GM12864 (cell line): ENCODE measurements at places on chromosomes 2 and 18.

GRCh38 chr18:22946846-22947245, 13.7 kb downstream of the RBBP8 start:
- DNase-seq = no peak

GRCh38 chr2:74464406-74464805, 776 bp downstream of the MOGS start:
- no peak for DNase-seq

DNA sequence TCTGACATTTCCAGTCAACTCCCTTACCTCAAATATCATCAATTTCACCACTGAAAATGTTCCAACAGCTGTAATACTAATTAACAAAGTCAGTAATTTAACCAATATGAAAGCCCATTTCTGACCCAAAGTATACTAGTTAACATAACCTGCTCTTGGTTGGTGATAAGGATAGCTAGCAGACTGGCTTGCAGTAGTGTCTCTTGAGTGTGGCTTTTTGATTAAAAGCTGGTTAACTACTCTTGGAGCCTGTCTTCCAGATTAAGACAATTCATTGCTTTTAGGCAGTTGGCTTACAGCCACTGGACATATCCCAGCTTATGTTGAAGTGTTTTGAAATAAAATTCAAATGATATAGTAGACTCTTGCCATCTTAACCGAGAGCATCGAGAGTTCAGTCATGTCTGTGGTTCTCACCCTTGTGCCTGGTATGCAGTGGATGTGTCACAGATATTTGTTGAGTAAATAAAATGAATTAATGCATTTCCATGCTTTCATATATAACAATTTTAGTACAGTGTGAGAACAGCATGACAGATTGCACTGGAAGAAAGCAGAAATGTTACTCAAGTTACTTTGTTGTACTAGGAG, 158.1 kb downstream of the TANC1 start:
- DNase-seq = no peak

DNA sequence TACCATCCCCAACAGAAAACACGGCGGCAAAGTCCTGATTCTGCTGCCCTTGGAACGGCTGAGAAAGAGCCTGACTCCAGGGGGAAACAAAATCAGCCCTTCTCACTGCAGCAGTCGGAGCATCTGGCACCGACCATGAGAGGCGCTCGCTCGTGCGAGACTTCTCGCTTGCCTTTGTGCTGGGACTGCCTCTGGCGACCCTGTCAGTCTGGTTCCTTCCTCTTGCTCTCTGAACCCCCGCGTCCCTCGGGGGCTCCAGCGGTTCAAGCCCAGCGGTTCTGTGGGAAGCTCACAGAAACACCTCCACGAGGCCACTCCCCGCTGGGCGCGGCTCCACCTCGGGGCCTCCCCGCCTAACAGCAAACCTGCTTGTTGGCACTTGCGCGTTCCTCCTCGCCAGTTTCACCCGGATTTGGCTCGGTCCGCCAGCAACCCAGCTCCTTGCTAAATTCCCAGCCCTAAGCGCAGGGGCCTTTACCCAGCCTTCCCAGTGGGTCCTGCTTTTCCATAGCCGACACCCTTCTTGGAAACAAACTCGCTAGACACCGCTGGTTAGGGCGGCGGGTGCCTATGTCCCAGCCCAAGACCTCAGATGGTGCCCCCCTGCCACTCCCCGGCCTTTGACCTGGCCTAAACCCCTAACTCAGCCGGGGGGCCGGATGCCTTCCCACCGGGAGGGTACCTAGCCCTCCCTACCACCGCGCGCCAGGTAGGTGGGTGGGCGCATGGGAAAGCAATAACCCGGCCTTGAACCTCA, 2.2 kb downstream of the RND3 start:
- no peak for DNase-seq

DNA sequence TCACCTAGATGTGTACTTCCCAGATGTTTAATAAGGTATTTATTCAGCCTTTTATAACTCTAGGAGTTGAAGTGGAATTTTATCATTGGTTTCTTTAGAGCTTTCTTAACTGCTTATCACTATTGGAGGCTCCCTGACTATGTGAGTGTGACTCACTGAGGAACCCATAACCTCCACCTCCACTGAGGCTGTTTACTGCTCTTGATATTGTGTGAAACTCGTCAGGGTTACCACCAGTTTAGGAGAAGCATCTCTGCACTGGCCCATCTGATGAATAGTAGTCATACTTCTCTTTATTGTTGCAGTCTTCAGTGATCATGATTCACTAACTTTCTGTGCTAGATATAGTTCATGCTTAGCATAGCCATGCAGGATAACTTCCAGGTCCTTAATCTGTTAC, 79.6 kb upstream of the UBXN4 start:
- no peak for DNase-seq

DNA sequence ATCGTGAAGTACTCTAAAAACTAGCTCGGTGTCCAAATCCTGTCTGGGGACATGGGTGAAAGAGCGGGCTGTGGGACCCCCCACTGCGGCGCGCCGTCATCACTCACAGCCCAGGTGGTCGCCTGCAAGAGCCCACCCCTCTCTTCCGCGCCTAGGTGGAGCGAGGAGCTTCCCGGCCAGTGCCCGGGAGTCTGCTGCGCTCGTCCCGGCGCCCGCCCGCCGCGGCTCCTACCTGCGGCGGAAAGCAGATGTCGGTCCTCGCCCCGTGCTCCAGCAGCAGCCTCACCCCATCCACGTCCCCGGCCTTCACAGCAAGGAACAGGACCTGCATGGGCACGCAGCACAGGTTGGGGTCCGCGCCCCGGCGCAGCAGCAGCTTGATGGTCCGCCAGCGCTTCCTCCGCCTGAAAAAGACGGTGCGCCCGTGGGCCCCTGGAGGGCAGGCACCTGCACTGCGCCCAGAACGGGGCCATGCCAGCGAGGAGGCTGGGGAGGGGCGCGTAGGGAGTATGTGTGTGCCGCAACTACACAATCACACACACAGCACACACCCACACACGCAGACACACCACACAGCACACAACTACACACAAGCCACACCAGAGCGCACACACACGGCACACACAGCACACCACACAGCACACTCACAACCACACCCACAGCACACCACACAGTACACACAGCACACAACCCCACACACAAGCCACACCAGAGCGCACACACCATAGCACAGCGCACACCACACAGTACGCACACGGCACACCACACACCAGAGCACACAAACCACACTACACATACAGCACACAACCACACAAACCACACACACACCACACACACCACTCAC, 37.4 kb downstream of the ANKMY1 start:
- DNase-seq = no peak

DNA sequence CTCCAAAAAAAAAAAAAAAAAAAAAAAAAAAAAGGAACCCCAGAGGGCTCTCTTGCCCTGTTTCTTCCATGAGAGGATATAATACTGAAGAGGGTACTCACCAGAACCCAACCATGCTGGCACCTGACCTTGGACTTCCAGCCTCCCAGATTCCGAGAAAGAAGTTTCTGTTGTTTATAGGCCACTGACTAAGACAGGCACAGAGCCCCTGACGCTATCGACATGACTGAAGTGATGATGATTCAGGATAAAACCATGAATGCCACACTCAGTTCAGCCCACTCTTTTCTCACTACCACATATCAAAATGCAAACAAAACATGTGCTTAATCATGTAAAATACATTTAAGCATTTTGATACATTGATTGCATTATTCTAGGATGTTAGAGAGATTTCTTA, 66.1 kb upstream of the CDCA7 start:
- DNase-seq = no peak

DNA sequence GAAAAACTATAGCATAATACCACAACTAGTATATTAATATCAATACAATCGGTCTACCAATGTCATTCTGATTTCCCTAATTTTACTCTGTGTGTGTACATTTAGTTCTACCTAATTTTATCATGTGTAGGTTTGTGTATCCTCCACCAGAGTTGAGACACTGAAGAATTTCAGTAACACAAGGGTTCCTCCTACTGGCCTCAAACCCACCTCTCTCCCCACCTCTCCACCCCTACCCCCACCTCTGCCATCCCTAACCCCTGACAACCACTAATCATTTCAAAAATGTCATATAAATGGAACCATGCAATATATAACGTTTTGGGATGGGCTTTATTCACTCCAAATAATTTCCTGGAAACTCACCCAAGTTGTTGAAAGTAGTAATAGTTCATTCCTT, 117.9 kb downstream of the LYPD6 start:
- no peak for DNase-seq

GRCh38 chr2:225165052-225165451, 122.8 kb upstream of the DOCK10 start:
- DNase-seq = no peak

DNA sequence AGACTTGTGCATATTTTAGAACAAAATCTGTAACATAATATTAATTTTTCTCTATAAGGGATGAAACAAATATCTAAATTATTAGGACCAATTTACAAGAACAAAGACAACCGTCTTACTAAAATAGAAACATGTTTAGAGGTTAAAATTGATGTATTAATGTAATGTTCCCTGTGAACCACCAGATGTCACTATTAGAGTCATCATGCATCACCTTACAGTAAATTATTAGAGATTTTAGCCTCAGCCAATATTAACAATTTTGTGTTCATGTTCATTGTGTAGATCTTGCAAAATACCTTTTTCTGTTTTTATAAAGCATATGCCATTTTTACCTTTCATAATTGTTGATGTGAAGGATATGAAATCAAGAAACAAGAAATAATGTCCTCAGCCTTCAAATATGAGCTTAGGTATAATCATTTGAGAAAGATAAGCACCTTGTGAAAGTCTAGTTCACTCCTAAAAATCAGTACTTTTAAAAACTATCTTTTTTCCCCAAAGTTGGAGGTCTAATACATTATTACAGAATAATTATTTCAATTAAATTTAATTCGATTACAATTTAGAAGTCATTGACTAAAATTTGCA, 344.3 kb upstream of the KCNH7 start:
- no peak for DNase-seq
